Dorsolateral prefrontal cortex (tissue), 122 donors: ENCODE measurements at places on chromosomes 2 and 18. TPM values are rescaled to one million over a fixed set of nuclear protein-coding genes. Genes with fewer than 3 reads are reported as not detected.

DNA sequence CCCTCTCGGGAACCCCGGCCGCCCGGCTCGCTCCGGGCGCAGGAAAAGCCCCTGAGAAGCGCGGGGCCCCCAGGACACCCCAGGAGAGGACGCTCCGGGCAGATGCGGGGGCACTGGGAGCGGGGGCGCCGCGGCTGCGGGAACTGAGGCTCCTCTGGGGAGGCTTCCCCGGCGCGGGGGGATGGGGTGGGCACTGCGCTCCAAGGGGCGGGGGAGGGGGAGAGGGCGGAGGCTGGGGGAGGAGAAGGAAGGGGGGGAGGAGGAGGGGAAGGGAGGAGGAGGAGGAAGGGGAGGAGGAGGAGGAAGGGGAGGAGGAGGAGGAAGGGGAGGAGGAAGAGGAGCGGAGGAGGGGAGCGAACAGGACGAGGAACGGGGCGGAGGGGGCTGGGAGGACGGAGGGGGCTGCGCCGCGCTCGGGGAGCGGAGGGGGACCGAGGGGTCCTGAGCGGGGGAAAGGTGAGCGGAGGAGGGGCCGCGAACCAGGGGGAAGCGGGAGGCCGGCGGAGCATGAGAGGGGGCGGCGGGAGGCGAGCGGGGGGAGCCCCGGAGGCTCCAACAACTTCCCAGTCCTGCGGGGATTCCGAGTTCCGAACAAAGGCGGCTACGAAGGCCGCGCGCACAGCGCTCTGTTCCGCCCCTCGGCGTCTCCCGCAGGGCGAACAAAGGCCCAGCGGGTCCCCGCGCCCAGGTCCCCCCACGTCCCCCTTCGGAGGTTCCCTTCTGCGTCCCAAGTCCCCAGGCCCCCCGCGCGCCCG lies 742 bp downstream of the PXDN start:
- DNase-seq: no peak

- no peak for DNase-seq
Observed at GRCh38 chr2:65453916-65454315, 21.5 kb upstream of the SPRED2 start.

GRCh38 chr2:99989905-99990304 lies 152.5 kb downstream of the AFF3 start:
- no peak for DNase-seq

GRCh38 chr18:44816050-44816449 lies 135.4 kb downstream of the SETBP1 start:
- DNase-seq: no peak

DNA sequence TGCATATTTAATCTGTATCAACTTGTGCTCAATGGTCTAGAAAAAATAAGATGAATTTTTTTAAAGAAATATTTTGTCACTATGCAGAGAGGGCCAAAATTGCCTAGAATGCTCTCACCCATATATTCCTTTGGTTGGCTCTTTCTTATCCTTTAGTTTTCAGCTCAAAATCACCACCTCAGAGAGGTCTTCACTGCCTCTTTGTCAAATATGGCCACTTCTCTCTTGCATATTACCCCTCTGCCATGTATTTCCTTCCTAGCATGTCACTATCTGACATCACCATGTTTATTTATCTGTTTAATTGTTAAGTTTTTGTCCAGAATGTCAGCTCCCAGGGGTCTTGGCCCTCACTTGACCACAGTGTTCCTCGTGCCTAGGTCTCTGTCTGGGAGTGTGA lies 535.2 kb upstream of the CDH2 start:
- DNase-seq: no peak

GRCh38 chr2:15832849-15833680 lies 107.3 kb upstream of the MYCN start:
- no peak for DNase-seq

- DNase-seq: no peak
Observed at GRCh38 chr18:30889519-30890301, 152.8 kb downstream of the DSC3 start.

GRCh38 chr2:67485431-67485830 lies 88.3 kb downstream of the ETAA1 start:
- no peak for DNase-seq

The RAB31 gene
- total RNA-seq: 80.8 TPM

The CFC1 gene
- 3.6 TPM for total RNA-seq

The ALPI gene
- not detected for total RNA-seq

The RAMP1 gene
- total RNA-seq: 58.5 TPM
